HFFc6 (cell line): ENCODE measurements at places on chromosomes 2 and 18.

- DNase-seq = no peak
These were observed 103.0 kb downstream of the ACKR3 start for GRCh38 chr2:236672606-236673005.

- DNase-seq = no peak
These were observed 45.0 kb upstream of the RMP24 start for GRCh38 chr18:35927430-35927829.

GRCh38 chr2:219159771-219160185, 837 bp downstream of the NHEJ1 start:
- DNase-seq = no peak

DNA sequence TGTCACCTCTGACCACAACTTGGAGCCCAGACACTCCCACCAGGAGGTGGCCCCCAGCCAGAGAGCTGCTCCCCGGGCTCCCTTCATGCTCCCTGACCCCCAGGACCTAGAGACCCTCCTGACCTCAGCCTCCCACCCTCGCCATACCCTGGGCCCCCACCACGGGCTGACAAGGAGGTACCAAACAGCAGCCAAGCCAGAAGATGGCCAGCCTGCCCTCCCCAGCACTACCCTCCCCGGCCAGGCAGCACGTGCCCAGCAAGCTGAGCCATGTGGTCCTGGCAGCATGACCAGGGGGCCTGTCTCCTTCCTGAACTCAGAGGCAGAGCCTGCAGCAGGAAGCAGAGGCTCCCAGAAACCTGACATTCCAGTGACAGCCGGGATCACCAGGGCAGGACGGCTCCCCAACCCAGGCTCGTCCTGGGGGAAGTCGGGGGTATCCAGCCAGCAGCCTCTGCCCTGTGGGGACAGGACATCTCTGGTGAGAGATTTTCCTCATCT, 69.4 kb upstream of the GPC1 start:
- DNase-seq = no peak

- DNase-seq = no peak
These were observed 22.6 kb upstream of the SERPINB7 start for GRCh38 chr18:63752636-63753035.

GRCh38 chr2:132372276-132372675, 44.3 kb upstream of the GPR39 start:
- no peak for DNase-seq
